Progenitor cell of endocrine pancreas (in vitro differentiated cells): ENCODE measurements at places on chromosomes 11 and 22. TPM values are rescaled to one million over a fixed set of nuclear protein-coding genes. Genes with fewer than 3 reads are reported as not detected.
A peak's percentile ranks its signal among the peaks of the same experiment; 100 is the strongest.

- H3K27me3 ChIP-seq = no peaks in the 10 kb centered on the region
- no peak overlapping the region for H3K27ac ChIP-seq
- no peaks in the 10 kb centered on the region for H3K36me3 ChIP-seq
- no peak for DNase-seq
- H3K4me3 ChIP-seq = no peak overlapping the region
Observed at GRCh38 chr22:27491888-27492287, 309.7 kb downstream of the MN1 start.

GRCh38 chr22:44807915-44808690 is 55.7 kb downstream of the ARHGAP8 start:
- no peak overlapping the region for H3K4me3 ChIP-seq
- no peak for DNase-seq
- no peaks in the 10 kb centered on the region for H3K27me3 ChIP-seq
- no peak overlapping the region for H3K27ac ChIP-seq
- no peaks in the 10 kb centered on the region for H3K4me1 ChIP-seq

DNA sequence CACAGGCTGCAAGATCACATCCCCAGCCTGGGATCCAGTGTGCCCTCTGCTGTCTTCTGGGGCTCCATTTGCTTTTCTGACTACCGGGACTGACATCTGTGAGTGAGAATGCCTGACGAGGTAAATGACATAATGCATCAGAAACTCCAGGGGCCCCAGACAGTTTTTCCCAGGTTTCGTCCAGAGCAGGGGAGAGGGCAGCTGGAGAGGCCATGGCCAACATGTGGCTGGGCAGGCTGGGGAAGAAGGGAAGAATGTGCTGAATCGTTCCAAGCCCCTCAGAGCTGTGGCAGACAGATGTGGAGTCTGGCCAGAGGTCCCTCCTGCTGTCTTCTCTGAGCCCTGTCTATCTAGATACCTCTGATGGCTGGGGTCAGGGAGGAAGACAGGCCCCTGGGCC is 163.9 kb downstream of the TRIM29 start:
- peaks cover 33% of the 10 kb centered on the region for H3K27me3 ChIP-seq
- no peak for DNase-seq
- no peak overlapping the region for H3K27ac ChIP-seq
- peaks cover 6% of the 10 kb centered on the region for H3K4me1 ChIP-seq
- no peak overlapping the region for H3K4me3 ChIP-seq

- no peak overlapping the region for H3K27ac ChIP-seq
- H3K4me1 ChIP-seq = peaks cover 15% of the 10 kb centered on the region
- peaks cover 3% of the 10 kb centered on the region for H3K36me3 ChIP-seq
- no peaks in the 10 kb centered on the region for H3K27me3 ChIP-seq
- no peak for DNase-seq
Observed at GRCh38 chr11:36147491-36147890, 141.7 kb downstream of the COMMD9 start.

DNA sequence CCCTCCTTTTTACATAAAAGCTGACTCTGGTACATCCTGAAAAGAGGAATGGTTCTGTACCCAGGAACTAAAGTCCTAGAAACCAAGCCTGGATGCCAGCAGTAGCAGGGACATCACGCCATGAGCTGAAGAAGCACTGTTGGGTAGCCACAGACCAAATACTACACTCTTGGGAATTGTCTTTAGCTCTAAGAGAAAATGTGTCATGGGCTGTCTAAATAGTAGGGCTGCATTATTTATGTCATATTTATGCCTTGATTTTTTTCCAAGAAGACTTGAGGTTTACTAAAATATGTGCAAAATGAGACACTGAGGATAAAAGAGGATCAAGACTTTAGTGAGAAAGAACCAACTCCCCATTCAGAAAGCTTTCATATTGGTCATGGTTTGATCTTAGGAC is 213.6 kb downstream of the RAB38 start:
- no peak for DNase-seq
- H3K27ac ChIP-seq = no peak overlapping the region
- no peak overlapping the region for H3K4me3 ChIP-seq

DNA sequence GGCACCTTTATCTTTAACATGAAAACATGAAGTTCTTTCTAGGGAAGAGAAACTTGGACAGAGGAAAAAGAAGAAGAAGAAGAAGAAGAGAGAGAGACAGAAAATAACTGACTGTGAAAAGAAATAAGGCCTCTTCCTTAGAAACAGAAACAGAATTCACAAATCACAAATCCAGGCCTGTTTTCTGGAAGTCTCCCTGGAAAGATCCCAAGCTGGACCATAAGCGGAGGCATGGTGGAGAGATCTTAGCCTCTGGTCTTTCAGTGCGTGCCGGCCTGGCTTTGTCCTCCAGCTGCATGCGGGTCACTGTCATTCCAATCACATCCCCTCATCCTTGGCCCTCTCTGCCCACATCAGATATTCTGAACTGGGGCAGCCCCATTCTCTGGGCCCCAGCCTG is 6.9 kb downstream of the FXYD6 start:
- no peak for DNase-seq
- H3K27me3 ChIP-seq = peaks cover 26% of the 10 kb centered on the region
- peaks cover 21% of the 10 kb centered on the region for H3K4me1 ChIP-seq

- peaks cover 2% of the 10 kb centered on the region for H3K27me3 ChIP-seq
- no peak for DNase-seq
- peaks cover 3% of the 10 kb centered on the region for H3K36me3 ChIP-seq
- H3K4me3 ChIP-seq = no peak overlapping the region
Observed at GRCh38 chr11:77212314-77213007, 84.4 kb downstream of the MYO7A start.

DNA sequence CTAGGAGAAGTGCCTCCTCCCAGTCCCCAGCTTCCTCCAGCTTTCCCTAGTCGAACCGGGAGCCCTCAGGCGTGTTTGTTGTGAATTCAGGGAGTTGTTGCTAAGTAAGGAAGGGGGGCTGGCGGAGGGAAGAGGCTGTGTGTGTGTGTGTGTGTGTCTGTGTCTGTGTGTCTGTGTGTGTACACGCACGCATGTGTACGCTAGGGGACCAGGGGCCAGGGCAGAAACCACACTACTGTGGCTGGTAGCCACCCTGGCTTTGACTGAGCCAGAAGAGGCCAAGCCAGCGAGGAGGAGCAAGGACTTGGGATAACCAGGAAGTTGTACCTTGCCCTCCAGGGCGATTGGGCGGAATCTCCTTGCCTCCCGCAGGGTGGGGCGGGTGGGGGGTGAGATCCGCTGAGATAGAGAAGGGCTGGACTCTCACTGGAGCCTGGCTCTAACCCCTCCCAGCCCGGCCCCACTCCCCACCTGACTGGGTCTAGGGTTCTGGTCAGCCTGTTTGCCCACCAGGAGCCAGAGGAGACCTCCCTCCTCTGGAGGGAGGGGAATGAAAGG is 7.5 kb downstream of the BCL9L start:
- peak overlapping the region; percentile 91 for H3K27ac ChIP-seq
- DNase-seq = no peak
- peaks cover 62% of the 10 kb centered on the region for H3K4me1 ChIP-seq

GRCh38 chr11:35531246-35531645 is 5.8 kb upstream of the PAMR1 start:
- H3K36me3 ChIP-seq = no peaks in the 10 kb centered on the region
- no peak for DNase-seq
- peaks cover 7% of the 10 kb centered on the region for H3K4me1 ChIP-seq
- peaks cover 14% of the 10 kb centered on the region for H3K27me3 ChIP-seq

DNA sequence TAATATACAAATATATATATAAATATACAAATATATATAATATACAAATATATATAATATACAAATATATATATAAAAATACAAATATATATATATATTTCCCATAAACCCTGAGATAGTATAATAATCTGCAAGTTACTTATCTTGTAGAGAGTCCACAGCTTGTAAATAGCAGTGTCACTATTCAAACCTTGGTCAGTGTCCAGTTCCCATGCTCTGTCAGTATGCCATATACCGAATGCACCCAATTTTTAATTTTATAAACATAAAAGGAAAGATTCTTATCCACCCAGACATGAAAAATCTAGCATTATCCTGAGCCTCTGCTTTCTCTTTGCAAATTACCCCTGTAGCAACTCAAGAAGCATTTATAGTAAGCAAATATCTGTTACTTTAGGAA is 21.6 kb upstream of the CTSC start:
- H3K4me3 ChIP-seq = no peak overlapping the region
- DNase-seq = no peak
- H3K4me1 ChIP-seq = peaks cover 2% of the 10 kb centered on the region
- H3K27ac ChIP-seq = no peak overlapping the region
- no peaks in the 10 kb centered on the region for H3K36me3 ChIP-seq
- H3K27me3 ChIP-seq = peaks cover 3% of the 10 kb centered on the region

DNA sequence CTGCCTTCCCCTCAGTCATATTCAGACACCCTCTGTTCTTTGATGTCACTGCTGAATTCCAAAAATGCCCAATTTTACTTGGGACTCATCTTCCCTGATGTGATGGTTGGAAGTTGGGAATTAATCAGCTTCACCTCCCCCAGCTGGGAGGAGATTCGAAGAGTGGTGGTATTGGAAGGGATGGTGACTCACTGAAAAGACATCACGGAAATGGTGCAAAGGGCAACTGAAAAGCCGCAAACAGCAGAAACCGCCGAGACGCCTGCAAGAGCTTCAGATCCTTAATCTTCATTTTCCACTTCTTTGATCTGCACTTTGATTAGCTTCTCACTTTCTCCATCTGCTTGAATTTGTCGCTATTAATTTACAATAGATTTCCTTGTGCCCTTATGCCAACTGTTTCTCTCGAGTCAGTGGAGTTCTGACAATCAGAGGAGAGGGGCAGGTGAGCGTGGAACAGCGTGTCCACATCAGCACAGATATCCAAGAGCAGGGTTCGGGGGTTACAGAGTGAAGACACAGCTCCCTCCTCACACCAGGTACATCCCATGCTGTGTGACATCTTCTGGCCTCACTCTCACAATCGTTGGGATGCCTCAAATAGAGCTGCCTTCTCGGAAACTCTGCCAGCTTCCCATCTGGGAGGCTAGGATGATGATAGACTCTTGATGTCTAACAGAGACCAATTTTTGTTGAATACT is 325.4 kb downstream of the BRD1 start:
- no peak overlapping the region for H3K4me3 ChIP-seq
- peaks cover 5% of the 10 kb centered on the region for H3K27me3 ChIP-seq
- no peaks in the 10 kb centered on the region for H3K36me3 ChIP-seq
- H3K27ac ChIP-seq = no peak overlapping the region

- H3K4me3 ChIP-seq = no peak overlapping the region
- no peaks in the 10 kb centered on the region for H3K27me3 ChIP-seq
- H3K36me3 ChIP-seq = peaks cover 3% of the 10 kb centered on the region
- no peak for DNase-seq
- H3K4me1 ChIP-seq = peaks cover 10% of the 10 kb centered on the region
- H3K27ac ChIP-seq = no peak overlapping the region
Observed at GRCh38 chr11:563812-564578, 3.2 kb downstream of the RASSF7 start.

- peaks cover 15% of the 10 kb centered on the region for H3K27me3 ChIP-seq
- no peaks in the 10 kb centered on the region for H3K36me3 ChIP-seq
- H3K27ac ChIP-seq = no peak overlapping the region
- no peaks in the 10 kb centered on the region for H3K4me1 ChIP-seq
- H3K4me3 ChIP-seq = no peak overlapping the region
Observed at GRCh38 chr11:15645201-15645600, 530.5 kb downstream of the INSC start.

DNA sequence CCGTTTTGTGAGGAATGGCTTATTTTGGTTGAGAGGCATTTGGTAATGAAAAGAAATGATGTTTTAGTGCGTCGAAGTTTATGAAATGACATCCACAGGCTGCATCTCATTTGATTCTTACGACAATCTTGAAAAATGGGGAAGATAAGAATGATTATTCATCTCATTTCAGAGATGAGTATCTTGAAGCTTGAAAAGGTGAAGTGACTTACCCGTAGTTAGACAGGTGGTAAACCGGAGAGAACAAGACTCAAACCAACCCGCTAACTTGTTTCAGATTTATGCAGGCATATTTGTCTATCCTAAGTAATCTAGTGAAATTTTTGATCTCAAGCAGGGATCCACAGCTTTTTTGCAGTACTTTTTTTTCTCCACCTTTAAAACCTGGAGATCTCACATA is 9.1 kb upstream of the SORL1-AS1 start:
- H3K36me3 ChIP-seq = no peaks in the 10 kb centered on the region
- H3K4me3 ChIP-seq = no peak overlapping the region
- H3K27me3 ChIP-seq = peaks cover 2% of the 10 kb centered on the region
- H3K4me1 ChIP-seq = peaks cover 42% of the 10 kb centered on the region
- DNase-seq = no peak
- no peak overlapping the region for H3K27ac ChIP-seq

DNA sequence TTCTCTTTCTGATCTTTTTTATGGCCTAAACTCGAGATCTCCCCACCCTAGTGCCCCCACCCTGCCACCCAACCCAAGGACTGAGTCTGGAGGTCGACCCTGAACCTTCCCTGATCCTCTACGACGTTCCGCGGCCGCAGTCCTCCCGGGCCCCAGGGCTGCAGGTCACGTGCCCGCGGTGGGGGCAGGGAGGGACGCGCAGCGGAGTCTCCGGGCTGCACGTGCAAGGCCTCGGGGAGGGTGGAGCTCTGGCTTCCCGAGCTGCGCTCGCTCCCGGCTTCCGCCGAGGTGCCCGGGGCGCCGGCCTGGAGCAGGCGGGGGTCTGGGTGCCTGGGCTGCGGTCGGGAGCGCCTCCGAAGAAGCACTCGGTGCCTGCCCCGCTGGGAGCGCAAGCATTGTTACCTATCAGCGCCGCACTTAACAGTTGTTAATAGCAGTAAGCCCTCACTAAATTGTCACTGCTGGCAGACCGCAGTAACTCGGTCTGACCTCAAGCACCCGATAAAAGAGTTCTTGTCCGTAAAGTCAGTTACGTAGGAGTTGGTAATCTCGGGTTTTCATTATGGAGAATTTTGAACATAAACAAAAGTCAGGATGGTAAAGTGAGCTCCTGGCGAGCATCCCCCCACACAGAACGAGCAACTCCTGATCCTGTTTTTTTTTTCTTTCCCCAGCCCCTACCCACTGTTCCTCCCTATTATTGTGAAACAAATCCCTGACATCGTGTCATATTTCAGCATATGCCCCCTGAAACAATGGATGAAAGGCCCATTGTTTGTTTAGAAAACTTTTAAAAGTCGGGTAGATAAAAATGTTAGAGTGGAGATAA is 69.7 kb upstream of the EP300 start:
- H3K4me3 ChIP-seq = peak overlapping the region; percentile 75
- H3K27ac ChIP-seq = peak overlapping the region; percentile 99
- H3K27me3 ChIP-seq = peaks cover 3% of the 10 kb centered on the region
- H3K36me3 ChIP-seq = no peaks in the 10 kb centered on the region
- H3K4me1 ChIP-seq = peaks cover 10% of the 10 kb centered on the region

GRCh38 chr11:116421529-116422185 is 351.1 kb downstream of the BUD13 start:
- peaks cover 17% of the 10 kb centered on the region for H3K27me3 ChIP-seq
- peaks cover 2% of the 10 kb centered on the region for H3K4me1 ChIP-seq
- no peak overlapping the region for H3K27ac ChIP-seq
- H3K4me3 ChIP-seq = no peak overlapping the region
- no peaks in the 10 kb centered on the region for H3K36me3 ChIP-seq

KLHDC7B gene
- not detected in 2 replicates for total RNA-seq

BEST1 gene
- total RNA-seq = 0.34 and 0.44 TPM in 2 replicates

OR1S2 gene
- not detected in 2 replicates for total RNA-seq

SLC25A17 gene
- total RNA-seq = 16.7 and 18.4 TPM in 2 replicates

LMNTD2 gene
- total RNA-seq = 15.6 and 19.3 TPM in 2 replicates

HOATZ gene
- total RNA-seq = not detected in 2 replicates

TMEM191C gene
- total RNA-seq = 4.1 and 5.1 TPM in 2 replicates

CRYBB3 gene
- 0.49 and 1.0 TPM in 2 replicates for total RNA-seq

TPBGL gene
- 0.11 TPM in 1 of 2 replicates, not detected in the other for total RNA-seq
